ENCODE measurements at places on chromosomes 2 and 18. TPM values are rescaled to one million over a fixed set of nuclear protein-coding genes. Genes with fewer than 3 reads are reported as not detected.

DNA sequence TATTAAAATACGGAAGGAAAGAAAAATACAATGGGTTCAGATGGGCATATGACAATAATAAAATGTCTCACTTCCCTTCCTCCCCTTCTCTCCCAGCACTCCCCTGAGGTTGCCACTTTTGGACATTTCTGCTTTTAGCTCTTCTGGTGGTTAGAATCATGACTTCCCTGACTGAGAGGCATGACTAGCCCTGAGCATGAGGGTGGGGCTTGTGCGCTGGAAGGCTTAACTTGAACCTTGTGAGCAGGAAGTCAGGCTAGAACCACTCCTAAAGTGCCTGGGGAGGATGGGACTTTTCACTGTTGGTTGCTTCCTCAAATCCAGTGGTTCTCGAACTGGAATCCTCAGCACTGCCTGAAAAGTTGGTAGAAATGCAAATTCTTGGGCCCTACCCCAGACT, 19.7 kb upstream of the ARHGAP25 start:
- H3K4me3 ChIP-seq = no peak overlapping the region
- no peaks in the 10 kb centered on the region for H3K36me3 ChIP-seq
- peaks cover 23% of the 10 kb centered on the region for H3K4me1 ChIP-seq
- peak; percentile 63 for DNase-seq
- no peaks in the 10 kb centered on the region for H3K27me3 ChIP-seq

DNA sequence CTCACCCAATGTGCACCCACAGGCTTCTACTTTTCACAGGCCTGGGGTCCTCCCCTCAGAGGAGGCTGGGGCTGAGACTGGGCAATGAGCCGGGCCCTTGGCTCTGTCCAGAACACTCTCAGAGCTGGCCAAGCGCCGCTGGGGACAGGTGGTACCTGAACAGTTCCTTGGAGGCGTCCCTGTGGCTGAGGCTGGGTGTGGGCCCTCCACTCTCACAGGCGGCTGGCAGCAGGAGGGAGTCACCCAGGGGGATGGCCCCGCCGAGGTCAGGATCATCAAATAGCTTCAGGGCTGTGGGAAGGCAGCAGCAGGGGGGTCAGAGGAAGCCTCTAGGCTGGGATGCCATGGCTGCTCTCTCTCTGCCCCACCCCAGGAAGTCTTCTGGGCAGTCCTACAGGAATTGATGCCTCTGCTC, 27.1 kb downstream of the HS1BP3 start:
- peak overlapping the region; percentile 97 for H3K27ac ChIP-seq
- H3K4me3 ChIP-seq = no peak overlapping the region
- no peak for DNase-seq
- peaks cover 60% of the 10 kb centered on the region for H3K4me1 ChIP-seq

DNA sequence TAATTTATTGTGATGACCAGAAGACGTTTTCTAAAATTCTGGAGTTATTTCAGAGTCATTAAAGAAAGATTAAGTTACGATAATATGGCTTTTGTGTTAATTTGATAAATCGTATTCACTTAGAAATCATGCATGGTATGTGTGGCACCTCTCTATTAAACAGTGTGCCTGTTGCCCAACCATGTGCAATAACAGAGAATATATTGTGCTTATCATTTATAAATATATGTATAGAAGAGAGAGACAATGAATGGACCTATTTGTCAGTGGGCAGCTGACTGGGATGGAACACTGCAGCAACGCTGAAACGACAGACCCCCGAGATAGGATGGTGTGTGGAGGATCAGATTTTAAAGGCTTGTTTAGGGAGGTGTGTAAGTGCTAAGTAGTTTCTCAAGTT, 172.9 kb downstream of the FMNL2 start:
- H3K4me1 ChIP-seq = no peaks in the 10 kb centered on the region
- no peak for DNase-seq
- no peak overlapping the region for H3K27ac ChIP-seq
- H3K4me3 ChIP-seq = no peak overlapping the region

GRCh38 chr2:96977631-96978195, 8.7 kb downstream of the FAM178B start:
- no peak overlapping the region for H3K4me3 ChIP-seq
- peaks cover 5% of the 10 kb centered on the region for H3K4me1 ChIP-seq

DNA sequence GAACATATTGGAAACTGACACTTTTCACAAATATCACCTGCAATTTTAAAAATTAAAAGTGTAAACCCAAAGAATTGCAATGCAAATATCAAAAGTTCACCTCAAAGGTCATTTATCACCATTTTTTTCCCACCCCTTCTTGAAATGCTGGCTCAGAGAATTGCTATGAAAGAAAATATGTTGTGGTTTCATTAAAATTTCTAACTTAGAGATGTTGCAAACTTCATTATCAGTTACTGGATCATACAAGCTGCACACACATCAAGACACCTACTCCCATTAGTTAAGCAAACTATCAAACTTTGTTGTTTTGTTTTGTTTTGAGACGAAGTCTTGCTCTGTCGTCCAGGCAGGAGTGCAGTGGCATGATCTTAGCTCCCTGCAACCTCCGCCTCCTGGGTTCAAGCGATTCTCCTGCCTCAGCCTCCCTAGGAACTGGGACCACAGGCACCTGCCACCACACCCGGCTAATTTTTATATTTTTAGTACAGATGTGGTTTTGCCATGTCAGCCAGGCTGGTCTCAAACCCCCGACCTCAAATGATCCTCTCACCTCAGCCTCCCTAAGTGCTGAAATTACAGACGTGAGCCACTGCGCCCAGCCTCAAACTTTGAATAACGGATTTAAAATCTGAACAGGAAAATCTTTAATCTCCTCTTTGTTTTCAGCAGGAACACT, 37.0 kb downstream of the STK39 start:
- no peak overlapping the region for H3K4me3 ChIP-seq
- H3K27me3 ChIP-seq = no peaks in the 10 kb centered on the region
- H3K27ac ChIP-seq = no peak overlapping the region
- no peak for DNase-seq
- H3K4me1 ChIP-seq = peaks cover 9% of the 10 kb centered on the region
- H3K36me3 ChIP-seq = no peaks in the 10 kb centered on the region

FOXD4L1 gene
- 0.58 TPM for total RNA-seq

ZNF892 gene
- total RNA-seq = 12.5 TPM
